CD14-positive monocyte (primary cell): ENCODE measurements at places on chromosomes 11 and 22.
A peak's percentile ranks its signal among the peaks of the same experiment; 100 is the strongest.

DNA sequence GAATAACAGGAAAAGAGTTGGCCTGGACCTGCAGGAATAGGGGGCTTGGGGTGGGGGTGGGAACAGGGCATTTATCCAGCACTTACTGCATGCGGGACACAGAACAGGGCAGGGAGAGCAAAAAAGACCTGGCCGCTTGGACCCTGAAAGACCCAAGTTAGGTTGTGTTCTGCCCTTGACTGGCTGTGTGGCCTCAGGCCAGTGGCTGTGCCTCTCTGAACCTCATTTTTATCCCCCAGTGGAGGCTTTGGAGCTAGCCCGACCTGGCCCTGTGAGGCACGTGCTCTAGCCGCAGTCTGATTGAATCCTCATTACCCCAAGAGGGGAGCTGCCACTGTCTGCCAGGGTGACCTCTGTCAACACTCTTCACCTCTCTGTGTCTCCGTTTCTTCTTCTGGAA lies 68.7 kb downstream of the MN1 start:
- DNase-seq: no peak

DNA sequence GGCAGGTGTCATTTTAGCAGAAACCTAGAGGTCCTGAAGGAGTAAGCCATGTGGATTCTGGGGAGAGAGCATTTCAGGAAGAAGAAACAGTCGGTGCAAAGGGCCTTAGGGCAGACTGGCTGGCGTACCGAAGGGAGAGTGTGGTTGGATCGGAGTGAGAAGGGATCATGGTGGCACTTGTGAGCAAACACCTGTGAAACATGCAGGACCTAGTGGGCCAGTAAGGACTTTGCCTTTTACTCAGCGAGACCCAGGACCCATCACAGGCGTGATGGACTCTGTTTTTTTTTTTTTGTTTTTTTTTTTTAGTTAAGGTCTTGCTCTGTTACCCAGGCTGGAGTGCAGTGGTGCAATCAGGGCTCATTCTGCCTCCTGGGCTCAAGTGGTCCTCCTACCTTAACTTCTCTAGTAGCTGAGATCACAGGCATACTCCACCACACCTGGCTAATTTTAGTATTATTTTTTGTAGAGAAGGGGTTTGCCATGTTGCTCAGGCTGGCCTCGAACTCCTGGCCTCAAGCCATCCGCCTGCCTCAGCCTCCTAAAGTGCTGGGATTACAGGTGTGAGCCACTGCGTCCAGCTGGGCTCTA lies 3.5 kb upstream of the TSGA10IP start:
- no peak for DNase-seq

GRCh38 chr22:46823654-46824053 lies 61.2 kb downstream of the TBC1D22A start:
- DNase-seq: no peak

DNA sequence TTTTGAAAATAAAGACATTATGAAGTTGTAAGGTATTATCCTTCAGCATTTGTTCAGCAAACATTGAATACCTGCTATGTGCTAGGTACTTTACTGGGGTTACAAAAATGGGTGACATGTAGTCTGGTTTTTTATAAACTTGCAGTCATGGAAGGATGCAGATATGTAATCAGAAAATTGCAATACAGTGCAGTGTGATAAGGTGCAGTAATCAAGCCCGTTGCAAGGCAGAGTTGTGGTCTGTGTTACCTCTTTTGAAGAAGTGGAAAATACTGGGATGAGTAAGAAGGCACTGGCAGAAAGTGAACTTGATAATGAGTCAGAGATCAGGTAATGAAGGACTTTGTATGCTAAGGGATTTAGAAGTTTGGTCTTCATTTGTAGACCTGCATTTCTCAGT lies 8.1 kb downstream of the FBXO7 start:
- no peak for DNase-seq

GRCh38 chr11:57379732-57380131 lies 1.2 kb downstream of the PRG3 start:
- no peak for DNase-seq

- no peak for DNase-seq
Observed at GRCh38 chr22:32448980-32449379, 15.3 kb downstream of the BPIFC start.

GRCh38 chr11:94806419-94806818 lies 38.3 kb downstream of the AMOTL1 start:
- no peak for DNase-seq

GRCh38 chr11:1892116-1892515 lies 421 bp upstream of the PRR33 start:
- DNase-seq: no peak

DNA sequence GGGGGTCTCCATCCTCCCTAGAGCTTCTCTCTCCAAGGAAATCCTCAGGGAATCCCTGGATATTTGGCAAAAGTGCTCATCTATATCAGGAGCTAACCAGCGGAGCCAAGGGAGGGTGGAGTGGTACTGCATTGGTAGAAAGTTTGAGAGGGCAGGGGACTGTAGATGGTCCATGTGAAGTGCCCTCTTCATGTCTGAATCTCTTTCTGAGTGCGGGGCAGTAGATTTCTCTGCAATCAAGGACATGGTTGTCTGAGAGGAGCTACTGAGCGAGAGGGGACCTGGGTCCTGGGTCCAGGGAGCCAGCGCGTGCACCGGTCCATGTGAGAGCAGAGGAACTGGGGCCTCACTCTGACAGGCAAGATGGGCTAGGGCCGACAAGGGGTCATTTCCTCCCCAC lies 701 bp downstream of the DIXDC1 start:
- DNase-seq: no peak

GRCh38 chr11:75402002-75402773 lies 2.9 kb downstream of the RPS3 start:
- no peak for DNase-seq

DNA sequence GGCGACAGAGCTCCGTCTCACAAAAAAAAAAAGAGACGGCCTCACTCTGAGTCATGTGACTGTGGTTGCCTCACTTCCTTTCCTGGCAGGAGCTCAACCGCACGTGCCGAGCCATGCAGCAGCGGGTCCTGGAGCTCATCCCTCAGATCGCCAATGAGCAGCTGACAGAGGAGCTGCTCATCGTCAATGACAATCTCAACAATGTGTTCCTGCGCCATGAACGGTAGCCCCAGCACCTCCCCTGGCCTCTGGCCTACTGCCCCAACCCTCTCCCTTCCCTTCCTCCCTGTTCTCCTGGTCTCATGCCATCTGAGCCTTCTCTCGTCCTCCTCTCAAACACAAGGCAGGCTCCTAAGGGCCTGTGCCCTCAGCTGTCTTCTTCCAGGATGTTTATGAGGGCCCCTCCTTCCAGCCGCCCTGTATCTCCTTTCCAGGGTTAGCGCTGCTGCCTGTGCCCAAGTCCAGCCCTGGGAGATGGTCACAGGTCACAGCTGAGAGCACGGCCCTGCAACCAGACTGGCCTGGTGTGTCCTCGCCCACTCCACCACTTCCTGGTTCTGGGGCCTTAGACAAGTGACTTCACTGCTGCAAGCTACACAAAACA lies 30.7 kb downstream of the TOM1 start:
- peak; percentile 95 for DNase-seq

- DNase-seq: peak; percentile 29
Observed at GRCh38 chr22:17842386-17842785, 68.1 kb upstream of the BID start.

- DNase-seq: no peak
Observed at GRCh38 chr11:73225001-73225686, 7.1 kb downstream of the P2RY2 start.

DNA sequence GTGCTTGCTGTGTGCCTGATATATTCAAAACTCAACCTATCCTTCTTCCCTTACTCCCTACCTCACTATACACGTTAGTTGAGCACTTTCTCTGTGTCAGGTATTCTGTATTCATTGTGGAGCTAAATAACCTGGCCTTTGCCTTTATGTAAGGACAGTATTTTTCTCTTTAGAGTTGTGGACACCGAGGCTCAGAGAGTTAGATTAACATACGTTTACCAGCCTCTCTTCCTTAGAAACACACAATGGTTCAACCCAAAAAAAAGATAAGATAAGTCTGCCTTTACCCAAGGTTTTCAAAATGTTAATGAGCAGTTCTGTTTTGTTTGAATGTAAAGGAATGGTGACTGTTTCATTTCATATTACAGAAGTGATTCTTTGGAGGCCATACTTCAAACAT lies 45.0 kb downstream of the CBL start:
- no peak for DNase-seq

DNA sequence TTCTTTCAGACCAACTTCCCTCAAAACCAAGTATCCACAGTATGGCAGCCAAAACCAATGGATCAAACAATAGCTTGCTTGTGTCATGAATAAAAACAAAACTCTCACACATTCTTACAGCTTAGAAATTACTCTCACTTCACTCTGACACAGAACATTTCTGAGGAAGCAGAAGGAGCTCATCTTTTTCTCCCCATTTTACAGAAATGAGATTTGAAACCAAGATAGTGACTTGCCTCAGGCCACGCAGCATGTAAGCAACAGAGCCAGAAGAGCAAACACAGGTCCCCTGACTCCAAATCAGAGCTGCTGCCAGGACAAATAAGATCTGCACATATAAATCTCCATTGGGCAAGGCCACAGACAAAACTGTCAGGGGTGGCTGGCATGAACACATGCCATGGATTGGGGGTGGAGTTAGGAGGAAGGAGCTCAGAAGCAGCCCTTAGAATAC lies 64.8 kb downstream of the RAB30 start:
- no peak for DNase-seq

DNA sequence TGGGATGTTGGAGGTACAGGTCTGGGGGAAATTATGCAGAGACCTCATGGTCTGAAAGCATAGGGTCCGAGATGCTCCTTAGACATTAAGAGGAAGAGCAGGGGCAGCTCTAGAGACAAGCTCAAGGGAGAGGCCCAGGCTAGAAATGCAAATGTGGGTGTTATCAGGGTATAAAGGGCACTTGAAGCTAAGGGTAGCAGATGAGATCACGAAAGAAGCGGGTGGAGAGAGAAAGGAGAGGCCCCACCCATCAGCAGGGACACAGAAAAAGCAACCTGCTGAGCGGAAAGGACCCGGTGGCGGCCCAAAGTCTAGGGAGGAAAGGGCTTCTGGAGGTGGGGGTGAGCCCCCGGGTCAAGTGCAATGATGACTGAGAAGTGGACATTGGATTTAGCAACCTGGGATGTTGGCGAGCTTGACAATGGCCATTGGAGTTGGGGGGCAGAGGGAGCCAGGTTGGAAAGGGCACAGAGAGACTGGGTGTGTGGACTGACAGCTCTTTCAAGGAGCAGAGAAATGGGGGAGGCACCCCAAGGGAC lies 8.9 kb downstream of the TMPRSS6 start:
- DNase-seq: no peak

GRCh38 chr11:122920579-122920978 lies 38.0 kb downstream of the JHY start:
- no peak for DNase-seq

GRCh38 chr11:74970852-74971395 lies 17.8 kb upstream of the NEU3 start:
- no peak for DNase-seq

DNA sequence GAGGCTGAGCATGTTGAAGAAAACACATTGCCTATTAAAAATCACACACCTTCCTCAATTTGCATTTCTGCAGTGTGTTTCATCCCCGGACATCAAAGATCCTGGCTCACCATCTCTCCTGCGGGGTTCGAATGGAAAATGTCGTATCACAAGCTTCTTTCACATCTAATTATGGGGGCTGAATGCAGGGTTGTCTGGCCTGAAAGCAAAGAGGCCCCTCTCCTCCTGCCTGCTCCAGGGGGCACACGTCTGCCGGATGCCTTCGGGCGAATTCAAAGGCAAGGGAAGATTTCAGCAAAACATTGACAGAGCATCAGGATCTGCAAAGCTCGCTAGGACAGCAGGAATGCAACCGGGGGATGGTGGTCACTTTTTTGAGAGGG lies 1447.7 kb downstream of the TBC1D22A start:
- DNase-seq: no peak

- no peak for DNase-seq
Observed at GRCh38 chr11:47289856-47290255, 19.9 kb downstream of the MADD start.

DNA sequence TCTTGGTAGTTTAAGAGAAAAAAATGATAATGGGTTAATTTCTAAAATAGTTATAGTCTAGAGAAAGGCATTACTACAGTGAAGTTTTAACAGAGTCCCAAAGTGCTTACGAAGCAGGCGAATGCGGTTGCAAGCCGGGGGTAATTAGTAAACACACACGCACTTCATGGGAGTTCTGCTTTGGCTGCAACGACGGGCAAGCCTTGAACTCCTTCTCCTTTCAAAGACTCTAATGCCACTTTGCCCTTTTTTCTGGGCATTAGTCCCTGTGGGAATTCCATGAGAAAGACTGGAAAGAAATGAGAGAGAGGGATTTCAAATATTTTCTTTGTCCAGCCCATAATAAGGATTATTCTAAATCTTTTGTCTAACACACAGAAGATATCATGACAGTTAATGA lies 66.1 kb downstream of the TENM4 start:
- no peak for DNase-seq

DNA sequence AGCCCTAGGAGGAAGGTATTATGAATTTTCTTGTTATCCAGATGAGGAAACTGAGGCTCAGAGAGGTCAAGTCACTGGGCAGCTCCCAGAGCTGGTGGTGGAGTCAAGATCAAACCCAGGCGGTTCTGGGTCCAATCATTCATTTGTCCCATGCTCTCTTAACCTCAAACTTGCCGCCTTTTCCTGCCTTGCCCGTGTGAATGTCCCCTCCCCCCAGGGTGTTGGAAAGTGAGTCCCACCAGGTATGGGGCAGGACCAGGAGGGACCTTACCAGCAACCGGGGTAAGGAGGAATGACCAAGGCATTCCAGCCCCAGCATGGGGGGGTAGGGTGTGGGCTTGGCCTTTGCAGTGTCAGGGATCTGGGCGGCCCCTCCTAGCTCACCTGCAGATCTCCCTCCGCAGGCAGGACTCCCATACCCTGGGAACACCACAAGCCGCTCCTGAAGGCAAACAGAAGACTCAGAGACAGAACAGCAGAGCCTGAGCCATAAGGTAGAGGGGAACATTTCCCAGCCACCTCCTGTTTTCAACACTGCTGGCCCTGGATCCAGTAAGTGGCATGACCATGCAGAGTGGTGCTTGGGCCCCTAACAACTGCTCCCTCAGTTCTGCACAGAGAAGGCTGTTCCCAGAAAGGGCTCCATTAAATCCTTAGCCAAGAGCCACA lies 41.2 kb upstream of the SYT7 start:
- DNase-seq: no peak

- no peak for DNase-seq
Observed at GRCh38 chr11:44759743-44760476, 33.1 kb downstream of the TSPAN18 start.

DNA sequence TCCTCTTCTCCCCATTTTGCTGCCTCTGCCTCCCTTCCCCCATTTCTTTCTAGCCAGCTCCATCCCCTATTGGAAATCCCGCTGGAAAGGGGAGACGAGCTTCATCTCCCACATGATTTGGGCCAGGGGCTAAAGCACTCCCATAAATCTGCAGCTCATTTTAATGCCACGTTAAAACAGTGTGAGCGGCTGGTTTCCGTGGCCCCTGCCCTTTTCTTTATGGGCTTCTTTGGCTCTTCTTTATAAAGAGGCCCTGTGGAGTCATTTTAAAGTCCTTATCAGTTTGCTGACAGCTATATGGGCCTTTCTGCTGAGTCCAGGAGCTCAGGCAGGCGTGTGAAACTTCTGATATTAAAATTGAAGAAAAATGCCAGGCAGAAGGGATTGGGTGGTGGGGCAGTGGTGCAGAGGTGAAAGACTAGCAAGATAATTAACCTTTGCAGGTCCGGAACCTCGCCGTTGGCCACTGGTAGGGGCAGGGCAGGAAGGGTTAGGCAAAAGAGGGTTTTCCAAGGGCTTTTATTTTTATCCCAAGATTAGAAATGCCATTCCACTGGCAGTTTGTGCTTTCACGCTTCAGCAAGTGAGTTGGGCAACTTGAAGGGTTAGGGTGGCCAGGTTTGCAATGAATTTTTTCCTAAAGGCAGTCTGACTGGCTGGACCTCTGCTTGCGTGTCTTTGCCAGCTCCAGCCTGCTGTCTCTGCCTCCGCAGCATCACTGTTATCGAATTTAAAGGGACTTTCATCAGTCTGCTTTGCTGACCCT lies 44.3 kb downstream of the EXT2 start:
- DNase-seq: no peak
